Thyroid gland (tissue), 4 donors: ENCODE measurements at places on chromosomes 16 and 17.

- H3K27ac ChIP-seq, result no peak overlapping the region
- H3K27me3 ChIP-seq, result no peaks in the 10 kb centered on the region
- DNase-seq, result no peak
- no peak overlapping the region for H3K4me3 ChIP-seq
- H3K4me1 ChIP-seq, result no peaks in the 10 kb centered on the region
These were observed 42.1 kb downstream of the NOG start for GRCh38 chr17:56635641-56636040.

- no peak for DNase-seq
- no peak overlapping the region for H3K27ac ChIP-seq
- H3K36me3 ChIP-seq, result no peaks in the 10 kb centered on the region
- no peaks in the 10 kb centered on the region for H3K27me3 ChIP-seq
- H3K4me1 ChIP-seq, result peaks cover 27% of the 10 kb centered on the region
These were observed 53.8 kb upstream of the SLC25A19 start for GRCh38 chr17:75342996-75343395.

DNA sequence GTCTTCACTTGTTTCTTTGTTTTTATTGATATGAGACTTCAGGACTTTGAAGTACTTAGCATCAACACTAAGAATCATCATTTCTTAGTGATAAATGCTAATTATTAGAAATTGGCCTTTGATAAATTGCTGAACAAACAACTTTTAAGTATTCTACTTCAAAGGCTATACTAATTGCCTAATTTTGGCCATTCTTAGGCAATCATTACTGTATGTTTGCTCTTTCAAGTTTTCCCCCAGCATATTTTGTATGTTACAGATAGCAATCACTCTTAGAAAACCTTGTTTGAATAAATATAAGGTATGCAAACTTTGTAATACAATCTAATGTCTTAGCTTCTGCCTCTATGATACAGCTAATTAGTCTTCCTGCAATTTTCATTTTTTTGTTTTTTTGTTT is 46.0 kb downstream of the NQO1 start:
- no peak overlapping the region for H3K4me3 ChIP-seq
- H3K27me3 ChIP-seq, result no peaks in the 10 kb centered on the region
- peaks cover 6% of the 10 kb centered on the region for H3K4me1 ChIP-seq
- peaks cover 18% of the 10 kb centered on the region for H3K36me3 ChIP-seq

DNA sequence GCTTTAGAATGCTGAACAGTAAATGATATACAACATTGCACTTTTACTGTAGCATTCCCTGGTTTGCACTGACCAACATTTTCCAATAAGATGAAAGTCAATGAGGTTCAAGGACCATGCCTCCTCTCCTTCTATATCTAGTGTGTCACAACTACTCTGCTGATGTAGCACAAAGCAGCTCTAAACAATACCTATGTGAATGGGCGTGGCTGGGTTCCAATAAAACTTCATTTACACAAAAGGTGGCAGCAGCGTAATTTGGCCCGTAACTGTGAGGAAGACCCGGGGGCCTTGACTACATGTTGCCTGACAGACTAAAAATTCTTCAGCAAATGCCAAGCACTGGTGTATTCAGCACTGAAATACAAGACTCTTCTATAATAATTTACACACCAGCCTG is 6.5 kb downstream of the SRP68 start:
- H3K4me3 ChIP-seq, result no peak overlapping the region
- peaks cover 71% of the 10 kb centered on the region for H3K36me3 ChIP-seq

GRCh38 chr17:77388384-77389306 is 247.9 kb downstream of the SEC14L1 start:
- H3K27ac ChIP-seq, result peak overlapping the region; percentile 42
- no peaks in the 10 kb centered on the region for H3K27me3 ChIP-seq
- no peak for DNase-seq
- no peak overlapping the region for H3K4me3 ChIP-seq

DNA sequence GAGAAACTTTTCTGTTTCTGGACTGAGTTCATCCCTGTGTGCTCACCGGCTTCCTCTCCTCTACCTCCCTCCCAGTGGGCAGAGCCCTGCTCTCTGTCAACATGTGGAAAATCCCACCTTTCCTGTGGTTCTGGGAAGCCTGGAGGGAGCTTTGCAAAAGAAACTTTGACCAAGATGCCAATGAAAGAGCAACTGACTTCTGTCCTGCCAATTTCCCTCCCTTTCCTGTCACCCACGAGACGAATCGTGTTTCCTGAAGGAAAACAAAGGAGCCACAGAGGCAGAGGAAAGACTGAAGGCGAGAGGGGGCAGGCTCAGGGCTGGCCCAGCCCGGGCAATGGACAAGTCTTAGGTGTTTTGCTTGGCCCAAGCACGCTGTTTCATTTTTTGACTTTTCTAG is 82.8 kb downstream of the PLCG2 start:
- H3K4me1 ChIP-seq, result no peaks in the 10 kb centered on the region
- no peaks in the 10 kb centered on the region for H3K27me3 ChIP-seq
- H3K27ac ChIP-seq, result no peak overlapping the region
- H3K4me3 ChIP-seq, result no peak overlapping the region
- H3K36me3 ChIP-seq, result no peaks in the 10 kb centered on the region

GRCh38 chr16:89491238-89491869 is 993 bp upstream of the ANKRD11 start:
- peaks cover 23% of the 10 kb centered on the region for H3K4me1 ChIP-seq
- H3K27ac ChIP-seq, result peak overlapping the region; percentile 90
- no peaks in the 10 kb centered on the region for H3K36me3 ChIP-seq
- H3K4me3 ChIP-seq, result peak overlapping the region; percentile 87

DNA sequence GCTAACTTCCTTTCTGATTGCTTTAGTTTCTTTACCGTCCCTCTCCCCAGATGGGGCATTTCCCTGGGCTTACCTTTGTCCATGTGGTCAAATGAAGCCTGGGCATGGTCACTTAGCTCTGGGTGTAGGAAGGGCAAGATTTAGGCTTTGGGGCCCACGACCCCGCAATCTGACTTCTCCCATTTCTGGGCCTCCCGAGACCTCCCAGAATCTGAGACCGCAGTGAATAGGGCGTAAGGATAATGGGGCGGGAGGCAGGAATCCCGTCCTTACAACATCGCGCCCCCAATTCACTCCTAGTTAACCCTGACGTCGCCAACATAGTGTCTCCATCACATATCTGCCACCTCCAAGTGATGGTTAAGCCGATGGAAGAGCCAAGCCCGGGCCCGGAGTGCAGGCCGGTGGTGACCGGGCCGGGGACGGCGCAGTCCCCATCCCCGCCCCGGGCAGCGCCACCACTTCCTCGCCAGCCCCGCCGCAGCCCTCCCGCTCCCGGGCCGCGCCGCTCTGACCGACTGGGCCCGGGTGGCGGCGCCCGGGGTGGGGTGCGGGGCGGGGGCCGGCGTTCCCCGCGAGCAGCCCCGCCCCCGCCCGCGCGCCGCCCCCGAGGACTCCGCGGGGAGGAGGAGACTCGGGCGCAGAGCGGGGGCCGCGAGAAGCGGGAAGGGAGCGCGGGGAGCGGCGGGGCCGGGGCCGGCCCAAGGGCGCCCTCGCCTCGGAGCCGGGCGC is at the start of gene RHBDL3:
RHBDL3 (plus strand) TSS at position 641 of the 732 bp plus-strand sequence. CDS start 358 bp downstream, outside the sequence.
- H3K4me1 ChIP-seq, result peaks cover 19% of the 10 kb centered on the region
- peak within 1 kb of the TSS; percentile 49 for H3K4me3 ChIP-seq
- no peaks in the 10 kb centered on the region for H3K36me3 ChIP-seq
- DNase-seq, result no peak

- no peak overlapping the region for H3K4me3 ChIP-seq
- no peak overlapping the region for H3K27ac ChIP-seq
- no peak for DNase-seq
- H3K4me1 ChIP-seq, result no peaks in the 10 kb centered on the region
- H3K36me3 ChIP-seq, result no peaks in the 10 kb centered on the region
- no peaks in the 10 kb centered on the region for H3K27me3 ChIP-seq
These were observed 95.6 kb downstream of the NPIPB11 start for GRCh38 chr16:29310852-29311314.

- peak; percentile 22 for DNase-seq
- no peaks in the 10 kb centered on the region for H3K4me1 ChIP-seq
- H3K27ac ChIP-seq, result no peak overlapping the region
- H3K36me3 ChIP-seq, result no peaks in the 10 kb centered on the region
These were observed 9.8 kb downstream of the SLC4A1 start for GRCh38 chr17:44257815-44258760.

GRCh38 chr17:57935833-57936807 is 19.1 kb downstream of the CUEDC1 start:
- H3K36me3 ChIP-seq, result no peaks in the 10 kb centered on the region
- peaks cover 71% of the 10 kb centered on the region for H3K4me1 ChIP-seq
- H3K27me3 ChIP-seq, result no peaks in the 10 kb centered on the region
- peak; percentile 79 for DNase-seq
- H3K4me3 ChIP-seq, result no peak overlapping the region
- H3K27ac ChIP-seq, result peak overlapping the region; percentile 92

- H3K27ac ChIP-seq, result no peak overlapping the region
- H3K36me3 ChIP-seq, result no peaks in the 10 kb centered on the region
- DNase-seq, result no peak
- H3K4me1 ChIP-seq, result no peaks in the 10 kb centered on the region
- no peak overlapping the region for H3K4me3 ChIP-seq
These were observed 92.0 kb downstream of the RBFOX3 start for GRCh38 chr17:79518585-79519523.

DNA sequence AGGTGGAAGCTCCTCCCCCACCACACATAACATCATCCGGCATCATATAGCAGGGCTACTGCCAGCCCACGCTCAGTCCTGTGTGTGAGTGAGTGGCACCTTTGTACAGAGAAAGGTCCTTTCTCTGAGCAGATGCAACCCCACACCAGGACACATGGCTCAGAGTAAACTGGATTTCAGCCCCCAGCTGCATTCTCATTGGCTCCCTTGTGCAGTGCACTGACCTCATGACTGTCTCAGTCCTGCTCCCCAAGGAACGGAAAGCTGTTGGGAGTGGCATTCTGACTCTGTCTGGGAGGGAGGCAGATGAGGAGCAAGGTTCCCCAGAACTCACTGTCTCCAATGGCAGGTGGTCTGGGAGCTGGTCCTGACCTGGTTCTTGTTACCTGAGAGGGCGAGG is 244.1 kb downstream of the PHKB start:
- DNase-seq, result no peak
- no peak overlapping the region for H3K27ac ChIP-seq
- no peaks in the 10 kb centered on the region for H3K4me1 ChIP-seq

GRCh38 chr17:71985111-71986039 is 135.4 kb upstream of the SOX9 start:
- no peaks in the 10 kb centered on the region for H3K36me3 ChIP-seq
- no peak for DNase-seq
- no peaks in the 10 kb centered on the region for H3K27me3 ChIP-seq
- no peak overlapping the region for H3K4me3 ChIP-seq

GRCh38 chr16:20763461-20764232 is at the start of gene ACSM3:
Gene ACSM3 (plus strand): TSS chr16:20764014. CDS start chr16:20770035, 6,021 bp downstream.
- no peak within 1 kb of the TSS for H3K27ac ChIP-seq
- peak within 1 kb of the TSS; percentile 10 for H3K4me3 ChIP-seq
- peak; percentile 59 for DNase-seq
- H3K36me3 ChIP-seq, result no peaks in the 10 kb centered on the region
